AG09319 (cell line): ENCODE measurements at places on chromosomes 11 and 22.

- DNase-seq: no peak
Measured at GRCh38 chr11:117511931-117512539, 184.4 kb downstream of the CEP164 start.

GRCh38 chr11:134634897-134635831 is 223.1 kb upstream of the B3GAT1 start:
- no peak for DNase-seq

DNA sequence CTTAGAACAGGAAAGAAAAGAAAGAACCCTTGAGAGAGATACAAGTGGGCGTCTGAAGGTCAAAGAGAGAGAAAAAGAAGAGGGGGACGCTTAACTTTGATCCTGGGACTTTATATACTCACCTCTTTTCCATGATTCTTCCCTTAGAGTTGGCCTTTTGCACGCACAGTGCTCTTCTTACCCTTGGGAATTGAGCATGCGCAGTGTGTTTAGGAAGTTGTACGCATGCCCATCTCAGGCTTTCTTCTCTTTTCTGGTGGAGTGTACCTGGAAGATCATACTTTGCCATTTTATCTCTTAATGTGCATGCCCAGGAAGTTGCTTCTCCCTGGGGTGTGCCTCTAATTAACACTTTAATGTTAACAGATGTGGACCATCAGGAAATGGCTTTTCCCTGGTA is 229.6 kb upstream of the ANO3 start:
- no peak for DNase-seq

DNA sequence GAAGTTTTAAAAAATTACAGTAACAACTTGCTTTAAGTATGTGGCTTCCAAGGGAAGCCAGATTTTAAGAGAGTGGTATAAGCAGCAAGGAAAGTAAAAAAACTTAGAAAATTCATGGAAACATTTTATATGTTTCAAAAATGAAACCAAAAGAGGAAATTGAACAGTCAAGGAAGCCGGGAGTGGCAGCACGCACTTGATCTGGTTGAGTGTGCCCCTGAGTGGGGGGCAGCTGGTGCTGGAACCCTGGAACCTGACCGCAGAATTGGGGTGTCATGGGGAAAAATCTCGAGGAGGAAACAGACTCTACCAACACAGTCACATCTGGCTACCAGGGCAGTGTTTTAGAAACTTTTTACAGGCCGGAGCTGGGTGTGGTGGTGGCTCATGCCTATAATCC is 14.0 kb downstream of the MICALL1 start:
- DNase-seq: no peak

DNA sequence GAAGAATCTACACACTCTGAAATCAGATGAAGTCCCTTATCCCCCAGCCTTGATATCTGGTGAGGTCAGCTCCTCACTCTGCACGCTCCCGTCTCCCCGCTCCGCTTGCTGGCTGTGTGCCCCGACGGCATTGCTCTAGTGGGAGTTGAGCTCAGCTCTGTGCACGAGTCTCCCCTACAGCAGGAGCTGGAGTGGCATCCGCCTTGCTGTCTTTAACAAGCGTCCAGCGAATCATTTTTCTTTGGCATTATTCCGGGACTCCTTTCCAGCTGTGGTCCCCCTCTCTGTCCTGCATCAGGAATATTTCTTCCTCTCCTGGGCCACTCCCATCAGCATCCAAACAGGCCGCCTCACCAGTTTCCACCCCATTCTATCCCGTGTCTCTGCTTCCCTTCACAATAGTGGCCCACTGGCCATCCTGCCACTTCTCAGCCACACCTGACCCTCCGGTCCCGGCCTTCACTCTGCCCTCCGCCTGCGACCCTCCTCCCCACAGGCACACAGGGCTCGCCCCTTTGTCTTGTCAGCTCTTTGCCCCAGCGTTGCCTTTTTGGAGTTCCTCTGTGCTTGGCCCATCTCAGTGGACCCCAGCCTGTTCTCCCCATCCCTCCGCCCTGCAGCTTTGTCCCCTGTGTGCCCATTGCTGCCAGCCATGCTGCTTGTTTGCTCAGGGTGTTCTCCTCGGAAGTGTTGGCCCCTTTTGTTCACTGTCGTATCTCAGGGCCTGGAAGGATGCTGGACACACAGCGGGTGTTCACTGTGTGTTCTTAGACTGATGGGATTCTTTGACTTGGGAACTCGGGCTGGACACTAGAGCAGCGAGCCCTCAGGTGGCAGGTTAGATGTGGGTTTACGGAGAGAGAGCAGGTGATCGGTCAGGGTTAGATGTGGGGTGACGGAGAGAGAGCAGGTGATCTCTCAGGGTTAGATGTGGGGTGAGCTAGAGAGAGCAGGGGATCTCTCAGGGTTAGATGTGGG is 441.8 kb downstream of the TBC1D22A start:
- DNase-seq: no peak
